ENCODE measurements at places on chromosomes 3 and 15. TPM values are rescaled to one million over a fixed set of nuclear protein-coding genes. Genes with fewer than 3 reads are reported as not detected.
A peak's percentile ranks its signal among the peaks of the same experiment; 100 is the strongest.

GRCh38 chr3:126370055-126370454, 12.8 kb upstream of the KLF15 start:
- H3K27me3 ChIP-seq: no peaks in the 10 kb centered on the region
- no peak overlapping the region for H3K4me3 ChIP-seq
- no peaks in the 10 kb centered on the region for H3K4me1 ChIP-seq

GRCh38 chr3:46825450-46825849, 37.8 kb downstream of the MYL3 start:
- peaks cover 16% of the 10 kb centered on the region for H3K4me1 ChIP-seq
- H3K4me3 ChIP-seq: no peak overlapping the region
- no peak for DNase-seq
- peaks cover 14% of the 10 kb centered on the region for H3K27me3 ChIP-seq

- no peak overlapping the region for H3K27ac ChIP-seq
- H3K36me3 ChIP-seq: no peaks in the 10 kb centered on the region
- H3K27me3 ChIP-seq: no peaks in the 10 kb centered on the region
- no peaks in the 10 kb centered on the region for H3K4me1 ChIP-seq
- H3K4me3 ChIP-seq: no peak overlapping the region
These were observed 21.6 kb upstream of the VILL start for GRCh38 chr3:37968813-37969595.

DNA sequence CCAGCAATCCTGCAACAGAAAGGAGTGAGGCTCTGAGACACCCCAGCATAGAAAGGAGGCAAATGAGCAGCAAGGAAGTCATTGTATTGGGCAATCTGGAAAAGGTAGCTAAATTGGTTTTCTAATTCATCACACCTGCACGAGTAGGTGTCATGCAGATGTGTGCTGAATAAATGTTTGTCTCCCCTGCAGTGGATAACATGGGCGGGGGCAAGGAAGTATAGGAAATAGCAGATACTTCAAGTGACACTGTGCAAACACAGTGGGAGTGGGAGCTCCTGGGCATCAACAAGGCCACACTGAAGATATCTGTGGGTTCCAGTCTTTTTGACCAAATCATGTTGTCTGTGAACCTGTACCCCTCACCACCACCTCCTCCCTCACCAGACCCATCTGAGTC, 14.4 kb upstream of the HTR3E start:
- no peak overlapping the region for H3K27ac ChIP-seq
- no peak for DNase-seq
- no peaks in the 10 kb centered on the region for H3K27me3 ChIP-seq
- peaks cover 16% of the 10 kb centered on the region for H3K4me1 ChIP-seq
- H3K4me3 ChIP-seq: no peak overlapping the region

DNA sequence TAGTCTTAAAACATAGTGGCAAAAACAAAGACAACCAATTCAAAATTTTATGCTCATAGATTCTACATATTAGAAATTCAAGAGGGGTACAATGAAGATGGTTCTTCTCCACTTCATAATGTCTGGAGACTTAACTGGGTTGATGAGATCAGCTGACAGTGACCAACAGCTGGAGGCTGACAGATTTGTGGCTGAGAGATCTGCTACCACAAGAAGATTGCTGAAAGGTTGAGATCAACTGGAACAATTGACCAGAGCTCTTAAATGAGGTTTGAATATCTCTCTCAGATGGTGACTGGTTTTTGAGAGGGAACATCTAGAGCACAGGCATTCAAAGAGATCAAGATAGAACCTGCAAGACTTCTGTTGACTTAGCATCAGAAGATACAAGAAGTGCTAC, 254.1 kb upstream of the ARPP21 start:
- H3K4me1 ChIP-seq: no peaks in the 10 kb centered on the region
- H3K27ac ChIP-seq: no peak overlapping the region
- no peaks in the 10 kb centered on the region for H3K36me3 ChIP-seq
- no peak overlapping the region for H3K4me3 ChIP-seq

- no peak for DNase-seq
- H3K36me3 ChIP-seq: peaks cover 20% of the 10 kb centered on the region
- H3K27me3 ChIP-seq: peaks cover 20% of the 10 kb centered on the region
These were observed 282.6 kb downstream of the FOXP1 start for GRCh38 chr3:71300951-71301393.

LRRN1 gene
- 0.46 TPM for total RNA-seq

DNA sequence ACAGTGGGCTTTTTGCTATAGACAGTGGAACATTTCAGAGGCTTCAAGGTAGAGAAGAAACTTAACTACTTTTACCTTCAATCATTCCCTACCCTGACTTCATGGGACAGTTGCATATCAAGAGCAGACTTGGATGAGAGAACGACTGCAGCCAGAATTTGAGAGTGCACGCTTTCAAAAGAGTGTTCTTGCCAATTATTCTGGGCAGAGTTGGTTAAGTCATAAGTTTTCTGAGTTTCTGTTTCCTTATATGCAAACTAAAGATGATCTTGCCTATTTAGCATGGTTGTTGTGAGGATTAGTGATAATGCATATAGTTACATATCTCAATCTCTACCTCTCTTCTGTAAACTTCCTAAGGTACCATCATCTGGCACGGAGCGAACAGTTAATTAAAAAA, 7.6 kb downstream of the SLC9A9 start:
- H3K4me1 ChIP-seq: peaks cover 14% of the 10 kb centered on the region
- H3K36me3 ChIP-seq: no peaks in the 10 kb centered on the region
- no peak overlapping the region for H3K4me3 ChIP-seq
- H3K27me3 ChIP-seq: no peaks in the 10 kb centered on the region
- no peak overlapping the region for H3K27ac ChIP-seq

GRCh38 chr3:172595664-172596393, 72.6 kb upstream of the TNFSF10 start:
- peak; percentile 72 for DNase-seq
- peak overlapping the region; percentile 74 for H3K4me3 ChIP-seq
- H3K27ac ChIP-seq: peak overlapping the region; percentile 84

MYO5C gene
- 2.8 TPM for total RNA-seq

DNA sequence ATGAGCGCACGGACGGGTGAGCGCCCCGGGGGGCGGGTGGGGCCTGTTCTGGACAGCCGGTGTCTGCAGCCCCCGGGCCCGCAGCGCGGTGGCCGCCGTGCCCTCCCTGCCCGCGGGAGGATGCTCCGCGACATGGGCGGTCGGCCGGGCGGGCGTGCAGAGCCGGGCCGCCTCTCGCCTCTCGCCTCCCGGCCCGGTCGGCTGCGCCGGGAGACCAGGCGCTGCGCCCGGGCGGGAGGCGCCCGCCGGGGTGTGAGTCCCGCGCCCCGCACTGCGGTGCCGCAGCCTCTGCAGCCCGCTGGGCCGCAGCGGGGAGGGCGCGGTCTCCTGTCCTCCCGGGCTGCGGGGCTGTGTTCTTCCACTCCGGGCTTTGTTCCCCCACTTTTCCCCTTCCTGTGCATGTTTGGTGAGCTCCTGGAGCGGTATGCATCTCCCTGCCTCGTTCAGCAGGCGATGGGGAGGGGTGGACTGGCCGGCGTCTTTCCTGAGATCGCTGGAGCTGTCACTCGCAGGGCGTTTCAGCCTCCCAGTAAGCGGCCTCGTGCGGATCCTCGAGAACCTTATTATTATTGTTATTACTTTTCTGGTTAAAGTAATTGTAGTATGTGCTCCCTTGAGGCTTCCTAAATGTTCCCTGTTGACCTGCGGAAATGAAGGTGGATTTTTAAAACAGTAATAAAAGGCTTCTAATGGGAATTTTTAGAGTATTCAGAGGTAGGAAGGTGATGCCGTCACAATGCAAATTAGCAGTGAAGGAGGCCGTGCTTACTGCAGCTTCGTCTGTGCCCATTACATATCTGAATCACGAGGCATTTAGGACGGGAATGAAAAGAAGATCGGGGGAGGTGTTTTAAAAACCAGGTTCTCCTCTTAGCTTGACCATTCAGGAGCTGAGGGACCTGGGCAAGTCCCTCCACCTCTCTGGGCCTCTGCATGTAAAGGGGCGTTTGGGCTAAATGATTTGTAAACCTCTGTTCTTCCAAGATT, 593 bp downstream of the TMOD2 start:
- peaks cover 38% of the 10 kb centered on the region for H3K4me1 ChIP-seq
- no peak overlapping the region for H3K27ac ChIP-seq
- H3K36me3 ChIP-seq: peaks cover 18% of the 10 kb centered on the region
- DNase-seq: no peak
- peaks cover 35% of the 10 kb centered on the region for H3K27me3 ChIP-seq

- H3K27me3 ChIP-seq: no peaks in the 10 kb centered on the region
- H3K27ac ChIP-seq: no peak overlapping the region
- no peak for DNase-seq
- H3K36me3 ChIP-seq: no peaks in the 10 kb centered on the region
These were observed 518.5 kb upstream of the CADM2 start for GRCh38 chr3:84440291-84440690.

DNA sequence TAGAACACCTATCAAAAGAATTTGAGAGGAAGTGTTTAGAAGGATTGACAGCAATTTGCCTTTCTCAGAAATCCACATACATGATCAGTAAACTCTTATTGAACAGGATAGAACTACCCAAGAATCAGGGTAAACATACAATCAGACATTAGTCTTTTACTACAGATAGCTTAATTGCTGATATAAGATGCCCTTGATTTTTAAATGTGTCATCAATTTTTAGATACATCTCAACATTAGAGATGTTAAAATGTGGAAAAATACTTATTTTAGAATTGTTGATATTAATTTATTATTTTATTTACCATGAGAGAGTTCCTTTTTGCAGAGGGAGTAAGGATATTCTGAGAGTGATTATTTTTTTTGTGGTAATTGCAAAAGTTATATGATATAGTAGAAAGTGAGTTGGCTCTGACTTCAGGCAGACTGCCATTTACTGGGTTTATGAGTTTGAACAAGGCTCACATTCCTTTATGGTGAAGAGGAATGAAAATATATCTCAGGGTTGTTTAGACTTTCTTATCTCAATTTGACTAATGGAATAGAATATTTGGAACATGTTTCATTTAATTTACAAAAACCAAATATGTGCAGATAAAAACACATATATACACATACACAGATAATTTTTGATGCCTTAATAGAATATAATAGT, 302.8 kb upstream of the GOLIM4 start:
- no peak overlapping the region for H3K27ac ChIP-seq
- H3K4me3 ChIP-seq: no peak overlapping the region
- no peaks in the 10 kb centered on the region for H3K27me3 ChIP-seq

GRCh38 chr3:124352149-124352539, 360.2 kb upstream of the ROPN1 start:
- H3K4me3 ChIP-seq: no peak overlapping the region
- H3K4me1 ChIP-seq: no peaks in the 10 kb centered on the region
- H3K27ac ChIP-seq: no peak overlapping the region

CLDN18 gene
- not detected for total RNA-seq

- peaks cover 40% of the 10 kb centered on the region for H3K36me3 ChIP-seq
- peaks cover 48% of the 10 kb centered on the region for H3K4me1 ChIP-seq
- H3K4me3 ChIP-seq: no peak overlapping the region
- no peak for DNase-seq
- H3K27ac ChIP-seq: peak overlapping the region; percentile 92
These were observed 82.3 kb downstream of the CHSY1 start for GRCh38 chr15:101169495-101170071.

DNA sequence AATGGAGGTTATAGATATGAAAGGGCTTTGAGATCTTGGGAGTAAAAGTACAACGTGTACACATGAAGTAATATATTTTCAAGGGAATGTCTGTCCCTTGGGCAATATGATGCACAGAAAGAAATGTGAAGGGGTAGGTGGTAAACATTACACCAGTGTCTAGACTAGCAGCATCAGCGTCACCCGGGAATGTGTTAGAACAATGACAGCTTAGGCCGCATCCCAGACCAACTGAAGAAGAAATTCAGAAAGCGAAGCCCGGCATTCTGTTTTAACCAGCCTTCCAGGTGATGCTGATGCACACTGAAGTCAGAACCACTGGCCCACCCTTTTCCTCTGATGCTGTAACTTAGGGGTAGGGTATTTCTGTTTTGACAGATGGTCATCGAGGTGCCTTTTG, 6.3 kb downstream of the INAFM2 start:
- H3K27ac ChIP-seq: no peak overlapping the region
- no peak for DNase-seq
- no peak overlapping the region for H3K4me3 ChIP-seq
- H3K4me1 ChIP-seq: peaks cover 34% of the 10 kb centered on the region
- H3K36me3 ChIP-seq: peaks cover 5% of the 10 kb centered on the region

PLSCR2 gene
- 0.35 TPM for total RNA-seq

- no peak for DNase-seq
- H3K4me3 ChIP-seq: no peak overlapping the region
- H3K27ac ChIP-seq: no peak overlapping the region
These were observed 969.4 kb downstream of the ROBO1 start for GRCh38 chr3:78798266-78798832.

KCNMB3 gene
- total RNA-seq: 0.60 TPM

GRCh38 chr15:98547741-98548138, 100.6 kb upstream of the IGF1R start:
- H3K4me1 ChIP-seq: peaks cover 16% of the 10 kb centered on the region
- peaks cover 47% of the 10 kb centered on the region for H3K27me3 ChIP-seq
- H3K36me3 ChIP-seq: no peaks in the 10 kb centered on the region
- no peak for DNase-seq

CCR9 gene
- total RNA-seq: not detected

DNA sequence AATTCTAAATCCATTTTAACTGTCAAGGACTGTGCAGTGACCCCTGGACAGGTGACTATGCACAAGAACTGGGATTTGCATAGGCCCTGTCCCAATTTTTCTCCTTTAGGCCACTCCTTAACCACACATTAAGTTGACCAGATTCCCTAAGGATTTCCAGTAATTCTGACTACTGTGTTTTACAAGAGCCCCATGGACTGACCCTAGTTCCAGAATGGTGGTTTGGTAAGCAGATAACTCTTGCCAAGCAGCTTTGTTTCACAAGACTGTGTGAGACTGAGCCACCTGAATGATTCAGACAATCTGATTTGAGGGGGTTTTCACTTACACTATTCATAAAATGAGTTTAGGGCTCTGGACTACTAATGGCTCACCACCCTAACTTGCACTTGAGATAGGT, 535.8 kb downstream of the ZBBX start:
- H3K4me1 ChIP-seq: no peaks in the 10 kb centered on the region
- H3K27ac ChIP-seq: no peak overlapping the region
- no peak for DNase-seq
- H3K4me3 ChIP-seq: no peak overlapping the region

- H3K27ac ChIP-seq: no peak overlapping the region
- no peaks in the 10 kb centered on the region for H3K4me1 ChIP-seq
- no peaks in the 10 kb centered on the region for H3K36me3 ChIP-seq
- no peak overlapping the region for H3K4me3 ChIP-seq
These were observed 31.9 kb downstream of the SCN5A start for GRCh38 chr3:38617586-38617985.

OCA2 gene
- not detected for total RNA-seq

DNA sequence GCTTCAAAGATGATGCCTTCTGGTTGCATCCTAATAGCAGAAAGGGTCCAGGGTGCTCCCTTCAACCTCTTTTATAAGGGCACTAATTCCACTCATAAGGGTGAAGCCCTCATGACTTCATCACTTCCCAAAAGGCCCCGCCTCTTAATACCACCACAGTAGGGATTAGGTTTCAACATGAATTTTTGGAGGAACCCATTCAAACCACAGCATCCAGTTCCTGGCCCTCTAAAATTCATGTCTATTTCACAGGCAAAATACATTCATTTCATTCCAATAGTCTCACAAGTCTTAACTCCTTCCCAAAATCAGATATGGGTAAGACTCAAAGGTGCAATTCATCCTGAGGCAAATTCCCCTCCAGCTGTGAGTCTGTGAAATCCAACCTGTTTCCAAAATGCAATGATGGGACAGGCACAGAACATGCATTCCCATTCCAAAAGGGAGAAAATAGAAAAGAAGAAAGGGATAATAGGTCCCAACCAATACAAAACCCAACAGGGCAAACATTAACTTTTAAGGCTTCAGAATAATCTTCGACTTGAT, 124.0 kb downstream of the ATP1B3 start:
- H3K4me1 ChIP-seq: no peaks in the 10 kb centered on the region
- H3K27ac ChIP-seq: no peak overlapping the region
- no peaks in the 10 kb centered on the region for H3K36me3 ChIP-seq
- H3K27me3 ChIP-seq: no peaks in the 10 kb centered on the region
- H3K4me3 ChIP-seq: no peak overlapping the region
- DNase-seq: no peak

All from activated CD4-positive, alpha-beta T cell treated with anti-CD3 and anti-CD28 coated beads, Interleukin-2, amount 10 ng/mL, durations not matched to agents 7 days and 5 days (primary cell).